NCI-H1417 (cell line): ENCODE measurements at places on chromosomes 12 and 14.

DNA sequence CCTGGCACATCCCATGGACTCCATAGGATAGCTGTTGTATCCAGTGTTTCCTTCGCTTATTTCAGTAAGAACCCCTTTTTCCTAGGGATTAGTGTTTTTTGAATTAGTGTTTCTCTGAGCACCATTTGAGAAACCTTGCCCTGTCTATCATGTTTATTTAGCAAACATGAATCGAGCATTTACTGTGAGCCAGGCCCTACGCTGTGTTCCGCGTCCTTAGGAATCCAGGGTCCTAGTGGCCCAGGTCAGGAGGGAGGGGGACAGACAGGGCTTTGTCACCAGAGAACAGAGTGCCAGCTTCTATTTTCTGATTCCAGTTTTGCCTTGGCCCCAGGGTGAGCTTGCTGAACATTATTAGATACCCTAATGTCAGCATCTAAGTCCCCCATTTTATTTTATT is 2.5 kb downstream of the TEAD4 start:
- DNase-seq = no peak

DNA sequence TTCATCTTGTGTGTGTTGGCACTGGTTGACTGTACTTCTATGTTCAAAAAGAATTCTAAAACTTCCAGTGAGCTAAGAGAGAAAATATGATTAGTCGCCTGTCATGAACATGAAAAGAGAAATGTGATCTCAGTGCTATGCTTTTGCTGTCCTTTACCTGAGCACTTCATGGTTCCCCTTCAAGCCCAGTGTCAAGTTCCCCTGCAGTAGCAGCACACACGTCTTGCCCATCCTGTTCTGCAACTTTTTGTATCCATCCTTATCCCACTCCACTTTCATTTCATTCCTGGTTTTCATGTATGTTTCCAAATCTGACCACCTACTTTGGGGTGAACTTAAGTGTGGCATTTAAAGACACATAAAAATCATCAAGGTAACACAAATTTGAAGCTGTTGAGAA is 848.0 kb upstream of the USP15 start:
- DNase-seq = no peak

DNA sequence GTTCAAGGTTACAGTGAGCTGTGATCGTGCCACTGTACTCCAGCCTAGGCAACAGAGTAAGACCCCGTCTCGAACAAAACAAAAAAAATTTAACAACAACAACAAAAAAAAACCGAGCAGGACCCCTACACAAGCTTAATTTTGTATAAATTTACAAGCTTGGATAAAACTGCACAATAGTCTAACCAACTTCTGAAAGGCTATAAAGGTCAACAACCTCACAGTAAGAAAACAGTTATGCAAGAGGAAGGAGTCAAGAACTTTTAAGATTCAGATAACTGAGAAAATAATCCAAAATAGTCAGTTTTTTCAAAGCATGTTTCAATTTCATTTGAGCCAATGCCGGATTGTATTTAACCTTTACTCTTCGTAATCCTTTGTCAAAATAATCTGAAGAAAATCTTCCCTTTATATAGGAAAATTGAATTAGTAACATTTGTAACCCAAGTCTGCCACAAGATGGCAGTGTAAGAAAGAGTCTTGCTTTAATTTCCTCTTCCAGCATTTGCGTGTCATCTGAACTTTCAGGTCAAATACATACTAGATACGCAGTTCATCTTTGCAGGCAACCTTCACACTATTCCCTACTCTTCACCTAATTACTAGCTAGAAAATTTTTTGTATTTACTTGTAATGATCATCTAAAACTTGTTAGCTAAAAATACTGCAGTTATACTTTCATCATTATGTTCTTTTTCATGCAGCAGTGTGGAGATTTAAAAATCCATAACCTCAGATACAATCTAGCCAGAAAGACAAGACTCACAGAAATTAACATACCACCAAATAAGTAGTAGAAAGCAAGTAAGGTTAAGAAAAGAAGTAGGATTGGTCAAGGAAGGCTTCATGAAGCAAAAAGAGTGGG is 5.8 kb downstream of the CCNB1IP1 start:
- peak; percentile 83 for DNase-seq

DNA sequence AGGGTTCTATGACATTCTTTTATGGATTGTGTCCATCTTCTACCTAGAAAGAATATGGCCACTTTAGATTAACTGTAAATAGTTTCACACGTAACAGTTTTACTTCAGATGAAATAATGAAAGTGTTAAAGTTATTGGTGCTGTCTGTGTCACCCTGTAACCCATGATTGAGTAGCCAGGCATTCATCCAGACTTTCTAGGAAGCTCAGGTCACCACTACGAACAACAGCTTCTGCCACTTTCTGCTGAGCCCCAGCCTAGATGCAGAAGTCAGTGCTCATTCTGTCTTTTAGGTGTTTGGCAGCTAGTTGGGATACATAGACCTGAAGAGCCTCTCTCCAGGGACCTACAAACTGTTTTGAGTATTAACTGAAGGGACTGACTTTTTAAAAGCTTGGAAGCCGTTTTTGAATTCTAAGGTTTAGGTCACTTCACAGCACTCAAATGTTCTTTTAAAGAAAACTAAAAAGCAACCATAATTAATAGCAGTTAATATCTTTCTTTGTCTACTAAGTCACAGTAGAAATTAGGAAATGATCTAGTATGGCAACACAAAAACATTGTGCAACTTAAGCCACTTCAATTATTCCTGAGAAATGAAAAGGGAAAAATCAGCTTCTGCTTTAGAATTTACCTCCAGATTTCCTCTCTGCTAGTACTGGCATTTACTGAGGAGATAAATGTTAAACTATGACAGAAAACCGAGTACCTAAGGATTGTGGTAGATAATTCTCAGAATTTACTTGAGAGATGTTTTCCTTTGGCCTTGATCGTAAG is 266.9 kb downstream of the CCDC91 start:
- DNase-seq = no peak

GRCh38 chr14:32667287-32667686 is 271.4 kb upstream of the NPAS3 start:
- no peak for DNase-seq

GRCh38 chr12:3973973-3974644 is 100.9 kb upstream of the PARP11 start:
- DNase-seq = no peak

- no peak for DNase-seq
These were observed 9.0 kb upstream of the SIX1 start for GRCh38 chr14:60658211-60658690.
